Stimulated activated CD4-positive, alpha-beta T cell treated with anti-CD3 and anti-CD28 coated beads, Interleukin-2, amount 100 ng/mL, for 24 hours (primary cell): ENCODE measurements at places on chromosomes 13 and 19.

GRCh38 chr13:31538067-31539042 is 201.0 kb upstream of the RXFP2 start:
- no peak for DNase-seq

DNA sequence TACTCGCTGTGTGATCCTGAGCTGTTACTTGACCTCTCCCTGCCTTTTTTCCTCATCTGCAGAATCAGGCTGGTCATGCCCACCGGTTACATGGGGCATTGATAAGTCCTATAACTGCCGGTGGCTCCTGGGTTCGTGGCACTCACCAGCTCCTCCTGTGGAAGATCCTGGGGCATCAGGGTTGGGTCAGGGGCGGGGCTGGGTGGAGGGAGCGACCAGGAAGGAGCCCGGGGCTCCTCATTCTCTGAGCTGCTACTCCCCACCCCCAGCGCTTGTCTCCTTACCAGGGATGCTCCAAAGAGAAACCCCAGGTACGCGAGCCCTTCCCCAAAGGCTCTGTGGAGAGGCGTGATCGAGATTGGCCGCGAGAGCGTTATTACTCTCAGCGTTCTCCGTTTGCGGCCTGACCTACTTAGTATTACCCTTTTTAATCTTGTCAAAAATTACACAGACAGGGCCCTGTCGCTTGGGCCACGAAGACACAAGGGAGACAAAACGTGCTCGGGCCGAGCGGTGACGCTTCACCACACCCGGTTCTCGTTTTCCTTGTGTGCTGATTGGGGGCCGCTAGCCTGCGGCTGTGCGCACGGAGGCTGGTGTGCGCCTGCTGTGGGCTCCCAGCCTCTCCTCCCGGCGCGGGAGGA is 10.7 kb downstream of the HDGFL2 start:
- no peak for DNase-seq

GRCh38 chr19:16303755-16304154 is 20.9 kb upstream of the KLF2 start:
- DNase-seq, result no peak

DNA sequence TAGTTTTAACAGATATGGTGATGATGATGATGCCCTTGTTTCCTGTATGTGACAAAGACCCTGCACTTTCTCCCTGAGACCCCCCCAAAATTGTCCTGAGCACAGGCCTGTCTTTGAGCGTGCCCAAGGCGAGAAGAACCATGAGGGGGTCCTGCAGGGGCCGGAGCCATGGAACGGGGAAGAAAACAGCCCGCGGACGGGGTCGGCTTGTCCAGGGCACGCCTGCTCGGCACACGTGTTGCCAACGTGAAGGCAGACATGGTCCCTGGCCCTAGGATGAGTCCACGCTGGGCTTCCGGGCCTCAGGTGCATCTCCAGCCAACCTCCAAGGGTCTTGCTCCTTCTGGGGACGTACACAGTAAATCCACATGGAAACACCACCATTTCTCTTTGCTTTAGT is 90.8 kb downstream of the SLC7A1 start:
- no peak for DNase-seq

- DNase-seq, result no peak
Measured at GRCh38 chr19:57317503-57317902, 2.8 kb upstream of the ZNF543 start.

- no peak for DNase-seq
Measured at GRCh38 chr19:50981587-50982146, 2.0 kb downstream of the KLK7 start.

DNA sequence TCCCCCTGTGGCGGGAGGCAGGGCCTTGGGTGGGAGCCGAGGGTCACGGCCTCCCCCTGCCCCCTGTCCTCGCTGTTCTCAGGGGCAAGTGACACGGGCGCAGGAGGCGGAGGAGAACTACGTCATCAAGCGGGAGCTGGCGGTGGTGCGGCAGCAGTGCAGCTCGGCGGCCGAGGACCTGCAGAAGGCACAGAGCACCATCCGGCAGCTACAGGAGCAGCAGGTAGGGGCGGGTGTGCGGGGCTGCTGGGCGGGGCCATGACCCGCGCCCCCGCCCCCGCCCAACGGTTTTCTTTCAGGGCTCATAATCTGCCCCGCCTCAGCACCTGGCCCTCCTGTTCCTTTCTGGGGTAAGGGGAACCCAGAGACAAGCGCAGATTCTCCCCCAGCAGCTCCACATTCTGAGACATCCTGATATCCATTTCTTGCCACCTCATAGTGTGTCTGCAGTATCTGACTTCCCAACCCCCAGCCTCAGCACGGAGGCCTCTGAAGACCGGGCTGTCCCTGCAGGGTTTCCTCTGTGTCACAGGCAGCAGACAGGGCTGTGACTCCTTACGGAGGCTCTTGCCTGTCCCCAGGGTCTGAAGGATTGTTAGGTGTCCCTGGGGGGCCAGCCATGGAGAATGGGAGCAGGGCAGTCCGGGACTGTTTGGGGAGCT is 15.9 kb downstream of the PRR36 start:
- no peak for DNase-seq

GRCh38 chr13:103282571-103283450 is 216.6 kb upstream of the SLC10A2 start:
- DNase-seq, result no peak

- no peak for DNase-seq
Measured at GRCh38 chr13:37067874-37068273, 8.4 kb upstream of the SUPT20H start.
